ENCODE measurements at places on chromosomes 13 and 19.
A peak's percentile ranks its signal among the peaks of the same experiment; 100 is the strongest.

DNA sequence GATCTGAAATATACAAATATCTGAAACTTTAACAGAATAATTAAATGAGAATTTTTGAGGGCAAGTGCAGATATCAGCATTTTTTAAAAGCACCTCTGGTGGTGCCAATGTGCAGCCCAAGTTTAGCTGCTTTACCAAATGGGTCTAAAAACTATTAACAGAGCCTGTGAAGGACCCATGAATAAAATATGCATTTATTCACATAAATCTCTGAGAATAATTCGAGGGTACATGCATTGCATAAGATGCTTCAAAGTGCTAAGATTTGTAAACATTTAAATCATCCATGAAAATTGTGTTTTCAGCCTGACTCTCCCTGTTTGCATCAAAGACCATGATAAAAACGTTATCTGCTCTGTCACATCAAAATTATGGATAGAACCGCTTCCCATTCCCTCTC is 47.1 kb upstream of the TNFSF11 start:
- no peak for DNase-seq

GRCh38 chr13:37143911-37144310 is 38.4 kb upstream of the CSNK1A1L start:
- no peak for DNase-seq

DNA sequence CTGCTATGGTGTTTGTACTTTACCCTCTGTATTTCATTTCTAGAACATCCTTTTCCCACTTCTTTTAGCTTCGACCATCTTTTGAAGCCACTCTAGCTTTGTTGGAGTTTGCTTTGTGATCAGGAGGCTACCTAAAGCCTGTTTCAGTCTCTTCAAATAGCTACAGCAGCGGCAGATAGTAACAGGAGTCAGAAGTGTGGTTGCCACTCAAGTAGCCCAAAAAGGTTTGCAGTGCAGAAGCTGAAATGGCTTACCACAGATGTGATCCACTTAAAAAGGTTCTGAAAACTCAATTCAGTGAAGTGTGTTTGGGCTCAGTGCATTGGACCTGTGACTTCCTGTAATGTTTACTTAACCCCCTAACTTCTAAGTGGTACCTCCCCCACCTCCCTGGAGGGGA is 26.2 kb downstream of the WASF3 start:
- DNase-seq: no peak

- DNase-seq: no peak
Observed at GRCh38 chr19:16897856-16898161, 9.0 kb downstream of the F2RL3 start.

DNA sequence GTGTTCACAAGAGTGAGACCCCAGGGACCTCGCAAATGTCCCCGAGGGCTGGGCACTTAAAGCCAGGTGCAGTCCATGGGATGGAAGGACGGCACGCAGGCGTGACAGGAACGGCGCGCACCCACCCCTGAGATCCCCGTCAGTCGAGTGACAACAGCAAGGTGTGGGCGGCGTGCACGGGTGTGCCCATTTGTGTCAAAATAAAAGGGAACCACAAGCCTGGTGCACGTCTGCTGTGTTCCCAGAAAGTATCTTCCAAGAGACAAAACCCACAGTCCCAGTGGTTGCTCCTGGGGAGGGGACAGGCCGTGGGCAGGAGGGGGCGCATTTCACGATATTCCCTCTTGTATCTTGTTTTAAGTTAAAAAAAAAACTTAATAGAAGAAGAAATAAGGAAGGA is 15.7 kb upstream of the CACTIN start:
- no peak for DNase-seq

DNA sequence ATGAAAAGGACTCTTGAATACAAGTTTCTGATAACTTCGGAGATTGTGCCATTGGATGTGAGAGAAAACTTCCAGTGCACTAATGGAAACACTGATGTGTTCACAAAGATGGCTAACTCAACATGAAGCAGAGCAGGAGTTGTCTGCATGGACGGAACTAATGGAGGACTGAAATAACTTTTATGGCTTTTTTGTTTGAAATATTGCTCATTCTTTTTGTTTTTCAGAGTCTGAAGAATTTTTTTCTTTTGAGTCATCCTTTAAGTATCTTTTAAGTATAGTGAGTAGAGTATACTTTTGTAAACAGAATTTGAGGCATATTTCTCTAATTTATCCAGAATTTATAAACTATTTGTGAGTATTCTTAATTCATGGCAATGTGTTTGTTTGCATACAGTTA is 25.7 kb downstream of the CRYL1 start:
- DNase-seq: no peak

GRCh38 chr19:49700563-49700962 is 9.6 kb downstream of the CPT1C start:
- DNase-seq: no peak

DNA sequence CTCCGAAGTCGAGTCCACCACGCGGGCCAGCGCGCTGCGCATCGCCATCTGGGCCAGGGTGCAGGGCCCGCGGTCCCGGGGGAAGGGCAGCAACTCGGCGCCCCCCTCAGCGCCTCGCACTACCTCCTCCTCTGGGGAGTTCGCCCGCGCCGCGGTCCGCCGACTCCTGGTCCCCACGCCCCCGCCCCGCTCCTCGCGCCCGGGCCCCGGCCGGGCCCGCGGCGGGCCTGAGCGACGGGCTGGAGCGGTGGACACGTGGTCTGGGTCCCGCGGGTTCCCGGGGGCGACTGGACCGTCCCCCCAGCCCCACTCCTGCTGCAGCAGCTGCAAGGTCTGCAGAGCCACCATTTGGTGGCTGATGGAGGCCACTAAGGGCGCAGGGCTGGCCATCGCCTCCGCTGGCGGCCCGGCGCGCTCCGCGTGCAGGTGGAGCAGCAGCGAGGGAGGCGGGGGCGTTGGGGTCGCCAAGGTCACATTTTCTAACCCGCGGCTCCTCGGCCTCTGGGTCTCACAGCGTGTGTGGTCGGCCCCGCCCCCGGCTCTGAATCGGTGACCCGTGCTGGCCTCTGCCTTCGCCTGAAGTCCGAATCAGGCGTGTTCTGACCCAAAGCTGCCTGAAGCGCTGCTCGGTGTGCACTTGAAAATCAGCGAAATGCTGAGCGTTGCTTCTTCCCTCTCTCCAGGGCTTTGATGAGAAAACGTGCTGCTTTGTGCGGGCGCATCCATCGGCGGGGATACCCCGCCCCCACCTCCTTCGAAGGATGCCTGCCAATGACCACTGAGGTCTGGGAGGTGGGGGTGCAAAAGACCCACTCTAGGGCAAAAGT is at the start of gene DLEU7:
Gene DLEU7, minus strand, starts transcription at position 436 of the 827 bp plus-strand sequence. Its CDS starts 46 bp downstream, at position 390.
- peak; percentile 88 for DNase-seq
